Stimulated activated CD8-positive, alpha-beta memory T cell treated with anti-CD3 and anti-CD28 coated beads, Interleukin-4, amount 100 ng/mL, for 24 hours (primary cell): ENCODE measurements at places on chromosomes 5 and 9.

DNA sequence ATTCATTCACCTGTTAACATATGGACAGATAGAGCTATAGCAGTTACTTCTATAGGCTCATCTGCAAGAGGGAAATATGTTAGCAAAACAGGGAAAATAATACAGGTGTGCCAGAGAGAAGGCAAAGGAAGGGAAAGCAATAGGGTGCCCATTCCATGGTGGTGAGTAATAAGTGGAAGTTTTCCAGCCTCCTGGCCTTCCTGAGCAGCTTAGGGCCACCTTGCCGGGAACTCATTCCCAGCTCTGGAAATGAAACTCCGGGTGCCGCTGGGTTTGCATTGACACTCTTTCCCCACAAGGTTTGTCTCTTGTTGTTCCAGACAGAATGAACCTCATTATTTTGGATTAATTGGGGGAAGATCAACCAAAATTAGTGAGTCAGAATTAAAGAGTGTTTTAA lies 58.4 kb downstream of the SLC1A3 start:
- no peak for DNase-seq

DNA sequence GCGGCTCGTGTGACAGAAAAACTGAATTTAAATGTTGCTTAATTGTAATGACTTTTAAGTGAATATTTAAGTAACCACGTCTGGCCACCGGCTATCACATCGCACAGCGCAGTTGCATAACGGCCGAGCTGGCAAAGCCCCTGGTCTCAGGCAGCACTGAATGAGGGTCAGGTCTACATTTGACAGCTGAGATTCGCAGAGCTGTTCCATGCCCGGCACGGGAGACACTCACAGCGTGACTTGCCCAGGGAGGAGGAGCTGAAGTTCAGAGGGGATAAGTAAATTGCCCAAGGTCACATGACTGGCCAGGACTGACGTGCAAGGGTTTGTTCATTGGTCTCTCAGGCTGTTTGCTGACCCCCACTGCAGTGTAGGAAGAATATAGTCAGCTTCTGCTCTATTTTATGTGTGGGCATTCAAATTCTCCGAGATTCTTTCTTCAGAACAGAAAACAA lies 17.4 kb upstream of the COL5A1 start:
- no peak for DNase-seq

DNA sequence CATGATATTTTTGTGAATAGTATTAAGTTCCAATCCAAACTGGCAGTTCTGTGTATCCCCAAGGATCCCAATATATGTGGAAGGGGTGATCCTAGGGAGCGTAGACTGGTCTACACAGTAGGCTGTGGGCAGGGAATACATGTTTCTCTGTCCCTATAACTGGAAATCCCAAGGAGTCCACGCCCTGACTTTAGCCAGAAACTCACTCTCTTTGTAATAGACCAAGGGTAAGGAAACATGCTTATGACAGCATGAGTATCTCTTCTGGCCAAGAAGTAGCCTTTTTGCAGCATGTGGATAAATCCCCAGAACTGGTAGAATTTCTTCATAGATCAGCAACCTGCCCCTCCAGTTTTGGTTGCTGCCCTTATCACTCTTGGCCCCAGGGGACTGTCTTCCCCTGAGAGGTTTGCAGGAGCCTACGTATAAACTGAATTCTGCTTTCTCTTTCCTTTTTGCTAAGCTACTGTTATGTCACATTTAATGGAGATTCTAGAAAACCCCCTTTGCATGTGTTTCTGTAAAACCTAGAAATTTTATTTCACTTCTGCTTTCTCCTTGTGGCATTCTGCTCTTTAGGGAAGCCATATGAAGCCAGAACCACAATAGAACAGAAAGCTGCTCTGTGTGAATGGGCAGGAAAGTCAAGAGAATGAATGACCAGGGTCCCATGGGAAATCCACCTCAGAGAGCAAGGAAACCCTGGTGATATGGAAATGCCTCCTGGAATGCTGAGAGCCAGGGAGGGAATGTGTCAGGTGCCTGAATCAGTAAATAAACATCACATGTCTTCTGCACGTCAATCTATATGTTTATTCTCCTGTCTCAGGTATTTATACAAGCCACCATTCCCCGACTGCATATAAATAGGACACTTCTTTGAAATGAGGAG lies 3.5 kb downstream of the IFNA2 start:
- no peak for DNase-seq

- no peak for DNase-seq
These were observed 274.3 kb upstream of the SGCD start for GRCh38 chr5:156052656-156053055.

DNA sequence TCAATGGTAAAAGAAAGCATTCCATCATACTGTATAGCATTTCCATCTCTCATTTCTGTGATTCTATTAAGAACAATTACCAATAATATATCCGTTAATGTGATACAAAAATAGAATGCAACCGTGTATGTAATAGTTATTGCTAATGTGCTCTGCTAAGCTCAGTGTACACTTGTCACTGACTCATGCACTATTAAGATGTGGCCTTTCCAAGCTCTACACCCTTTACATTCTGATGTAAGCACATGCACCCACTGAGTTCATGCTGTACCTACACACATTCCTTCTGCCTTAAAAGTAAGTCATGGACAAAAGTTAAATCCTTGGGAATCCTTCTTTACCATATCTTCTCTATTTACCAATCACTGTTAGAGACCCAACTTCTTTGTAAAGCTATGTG lies 319.1 kb downstream of the ZSWIM6 start:
- DNase-seq, result no peak

GRCh38 chr5:66889524-66889923 lies 293.3 kb downstream of the MAST4 start:
- no peak for DNase-seq

GRCh38 chr5:4306057-4306456 lies 710.4 kb downstream of the IRX1 start:
- no peak for DNase-seq

GRCh38 chr5:118791926-118792734 lies 196.2 kb downstream of the DTWD2 start:
- DNase-seq, result no peak

DNA sequence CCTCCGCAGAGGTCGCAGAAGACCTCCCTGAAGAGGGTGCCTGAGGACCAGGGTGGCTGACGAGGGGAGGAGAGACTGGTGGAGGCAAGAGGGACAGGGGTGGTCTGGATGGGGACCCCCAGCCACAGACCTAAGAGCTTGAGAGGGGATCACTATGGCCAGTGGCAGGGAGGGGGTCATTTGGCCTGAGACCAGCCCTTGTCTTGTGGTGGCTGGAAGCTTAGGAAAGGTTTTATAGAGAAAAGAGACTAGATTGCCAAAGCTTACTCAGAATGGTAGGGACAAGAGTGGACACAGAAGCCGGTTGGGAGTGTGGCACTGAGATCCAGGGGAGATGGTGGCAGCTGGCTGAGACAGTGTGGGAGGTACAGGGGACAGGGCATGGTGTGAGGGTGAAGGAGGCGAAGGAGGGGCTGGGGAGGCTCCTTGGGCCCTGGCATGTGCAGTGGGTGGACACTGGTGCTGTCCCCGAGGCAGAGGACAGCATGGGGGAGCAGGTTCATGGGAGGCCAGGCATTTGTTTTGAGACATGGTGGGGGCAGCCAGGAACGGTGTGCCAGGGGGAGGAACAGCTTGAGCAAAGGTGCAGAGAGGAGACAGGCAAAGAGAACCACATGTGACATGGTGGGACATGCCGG lies 123.0 kb downstream of the C9orf50 start:
- no peak for DNase-seq

DNA sequence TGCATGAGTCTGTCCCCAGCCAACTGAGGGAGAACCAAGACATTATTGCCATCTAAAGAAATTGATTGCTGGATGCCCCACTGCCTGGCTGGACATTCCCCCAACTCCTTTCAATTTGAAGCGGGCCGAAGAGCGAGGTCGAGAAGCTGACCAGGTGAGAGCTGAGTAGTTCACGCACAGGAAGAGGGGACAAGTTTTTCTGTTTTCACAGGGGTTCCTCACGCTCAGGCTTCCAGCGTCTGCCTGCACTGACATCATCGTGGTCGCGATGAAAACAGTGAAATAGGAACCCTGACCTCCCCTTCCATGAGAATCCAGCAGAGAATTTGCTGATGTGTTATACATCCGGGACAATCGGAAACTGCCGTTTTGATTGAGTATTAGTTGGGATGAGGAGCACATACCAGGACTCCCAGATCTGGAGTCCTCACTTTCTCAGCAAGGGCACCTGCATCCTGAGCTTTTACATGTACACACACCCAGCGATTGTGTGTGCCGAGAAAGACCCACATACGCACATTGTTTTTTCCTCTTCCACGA lies 3.1 kb upstream of the DMRT3 start:
- no peak for DNase-seq

- DNase-seq, result no peak
These were observed 3.5 kb upstream of the BTF3 start for GRCh38 chr5:73494721-73495120.

GRCh38 chr5:14156650-14157492 lies 13.7 kb downstream of the TRIO start:
- DNase-seq, result no peak

DNA sequence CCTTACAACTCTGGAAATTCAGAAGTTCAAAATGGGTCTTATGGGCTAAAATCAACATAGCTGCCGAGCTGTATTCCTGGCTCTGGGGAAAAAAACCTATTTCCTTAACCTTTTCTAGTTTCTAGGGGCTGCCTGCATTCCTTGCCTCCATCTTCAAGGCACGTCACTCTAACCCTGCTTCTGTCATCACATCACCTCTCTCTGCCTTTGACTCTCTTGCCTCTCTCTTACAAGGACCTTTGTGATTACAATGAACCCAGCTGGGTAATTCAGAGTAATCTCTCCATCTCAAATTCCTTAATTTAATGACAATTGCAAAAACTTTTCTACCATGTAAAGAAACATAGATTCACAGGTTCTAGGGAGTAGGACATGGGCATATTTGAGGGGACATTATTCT lies 103.1 kb upstream of the SMC2 start:
- DNase-seq, result no peak

DNA sequence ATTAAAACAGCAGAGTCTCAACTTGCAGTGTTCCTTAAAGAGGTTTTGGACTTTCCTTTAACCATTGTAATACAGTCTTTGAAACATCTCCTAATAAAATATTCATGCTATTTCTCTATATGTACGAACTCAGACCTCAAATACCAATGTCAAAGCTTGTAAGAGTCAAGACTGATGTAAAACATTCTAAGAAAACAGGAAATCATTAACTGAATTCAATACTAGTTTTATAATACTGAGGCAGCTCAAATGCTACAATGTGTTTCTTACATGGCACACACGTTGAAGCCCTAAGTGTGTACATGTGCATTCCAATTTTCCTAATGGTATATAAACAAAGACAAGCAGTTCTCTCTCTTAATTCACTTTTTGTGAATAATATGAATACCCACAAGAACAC lies 11.6 kb downstream of the PSIP1 start:
- DNase-seq, result no peak

DNA sequence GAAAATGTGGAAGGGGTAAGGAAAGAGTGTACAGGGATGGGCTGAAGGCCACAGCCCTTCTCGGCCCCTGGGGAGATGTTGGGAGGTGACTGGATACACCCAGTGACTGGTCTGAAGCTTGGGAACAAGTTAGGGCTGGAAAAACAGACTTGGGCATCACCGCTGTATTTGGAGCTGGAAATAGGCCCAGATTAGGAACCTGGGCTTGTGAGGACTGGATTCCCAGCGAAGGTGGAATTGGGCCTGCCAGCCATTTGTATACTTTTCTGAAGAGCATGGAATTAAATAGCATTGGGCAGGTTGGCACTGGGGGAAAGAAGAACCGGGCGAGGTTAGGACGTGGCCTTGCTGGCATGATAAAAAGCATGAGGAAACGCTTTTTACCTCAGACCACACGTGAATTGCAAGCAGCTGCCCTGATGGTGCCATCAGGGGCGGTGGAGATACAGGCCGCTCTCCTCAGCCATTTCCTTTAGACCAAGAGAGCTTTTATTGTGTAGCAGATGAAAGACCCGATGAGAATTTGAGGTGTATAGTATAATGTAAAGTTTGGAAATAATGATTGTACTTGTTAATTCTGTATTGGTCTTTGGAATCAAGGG lies 37.8 kb downstream of the OTULIN start:
- no peak for DNase-seq

GRCh38 chr9:15243081-15243480 lies 63.9 kb downstream of the TTC39B start:
- DNase-seq, result no peak
